ENCODE measurements at places on chromosomes 2 and 18.
A peak's percentile ranks its signal among the peaks of the same experiment; 100 is the strongest.

DNA sequence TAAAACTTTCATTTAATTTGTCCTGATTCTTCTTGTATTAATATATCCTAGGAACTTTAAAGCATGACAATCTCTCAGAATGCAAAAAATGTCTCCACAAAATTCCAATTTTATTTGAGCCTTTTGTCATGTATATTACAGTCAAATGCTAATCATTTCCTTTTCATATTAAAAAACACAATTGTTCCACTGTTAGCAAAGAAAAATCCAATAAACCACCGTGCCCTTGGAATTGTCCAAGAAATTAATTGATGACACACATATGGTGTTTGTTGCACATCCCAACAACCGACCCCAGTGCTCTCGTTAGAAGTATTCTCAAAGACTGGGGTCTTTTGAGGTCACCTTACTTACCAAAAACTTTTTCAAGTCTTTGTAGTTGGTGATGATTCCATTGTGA is 28.1 kb downstream of the GFPT1 start:
- DNase-seq: no peak

DNA sequence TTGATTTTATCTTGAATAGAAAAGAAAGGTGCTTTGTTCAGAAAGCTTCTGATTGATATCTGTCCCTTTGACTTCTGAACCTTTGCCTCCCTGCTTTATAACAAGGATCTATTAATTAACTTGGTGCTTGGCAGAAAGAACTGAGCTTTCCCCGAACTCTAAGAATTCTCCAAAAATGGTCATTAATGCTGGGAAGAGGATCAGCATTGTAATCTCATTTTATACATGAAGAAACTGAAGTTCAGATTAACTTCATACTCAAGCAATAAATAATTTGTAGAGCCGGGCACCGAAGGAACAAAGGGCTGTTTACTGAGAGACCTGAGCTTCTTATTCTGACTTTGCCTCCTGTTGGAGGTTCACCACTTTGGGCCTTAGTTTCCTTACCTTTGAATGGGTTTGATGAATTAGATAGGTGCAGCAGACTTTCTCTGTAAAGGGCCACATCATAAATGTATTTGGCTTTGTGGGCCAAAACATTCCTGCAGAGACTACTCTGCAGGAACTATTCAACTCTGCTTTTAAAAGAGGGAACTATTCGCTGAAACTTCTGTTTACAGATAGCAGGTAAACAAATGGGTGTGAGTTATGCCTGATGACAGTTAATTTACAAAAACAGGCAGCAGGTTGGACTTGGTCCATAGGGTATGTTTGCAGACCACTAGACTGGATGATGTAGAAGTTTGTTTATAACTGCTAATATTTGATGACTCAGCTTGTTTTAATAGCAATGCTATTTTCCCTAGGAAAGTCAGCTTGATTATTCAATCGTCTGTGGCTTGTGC is 272.9 kb downstream of the TGIF1 start:
- DNase-seq: no peak

DNA sequence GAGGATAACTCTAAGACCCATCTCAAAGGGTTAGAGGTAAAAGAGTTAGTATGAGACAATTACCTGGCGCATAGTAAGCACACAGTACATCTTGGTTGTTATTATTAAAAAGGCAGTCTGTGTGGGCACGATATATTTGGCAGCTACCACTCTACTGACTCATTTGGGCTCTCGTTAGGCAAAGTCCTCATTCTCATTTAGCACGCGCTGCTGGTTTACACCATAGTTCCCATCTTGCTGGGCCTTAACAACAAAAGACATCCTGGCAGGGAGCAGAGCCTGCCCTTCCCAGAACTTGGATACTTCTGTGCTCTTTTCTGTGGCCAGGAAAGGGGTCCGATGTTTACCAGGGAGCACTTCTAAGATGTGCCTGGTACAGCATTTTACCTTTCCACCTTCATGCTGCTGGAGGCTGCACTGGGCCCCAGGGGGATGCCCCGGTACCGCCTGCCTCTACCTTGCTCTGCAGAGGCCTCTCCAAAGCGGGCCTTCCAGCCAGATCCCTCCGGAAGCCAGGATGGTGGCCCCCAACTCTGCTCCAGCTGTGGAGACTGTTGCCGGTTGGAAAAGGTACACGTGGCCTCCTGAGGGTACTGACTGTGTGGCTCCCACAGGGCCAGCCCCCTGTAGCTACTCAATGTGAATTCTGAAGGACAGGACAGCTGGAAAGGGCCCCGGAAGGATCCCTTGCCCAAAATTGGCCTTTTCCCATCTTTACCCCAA is 15.0 kb downstream of the GLI2 start:
- DNase-seq: no peak

- no peak for DNase-seq
Measured at GRCh38 chr18:8167026-8167425, 442.2 kb upstream of the RAB12 start.

DNA sequence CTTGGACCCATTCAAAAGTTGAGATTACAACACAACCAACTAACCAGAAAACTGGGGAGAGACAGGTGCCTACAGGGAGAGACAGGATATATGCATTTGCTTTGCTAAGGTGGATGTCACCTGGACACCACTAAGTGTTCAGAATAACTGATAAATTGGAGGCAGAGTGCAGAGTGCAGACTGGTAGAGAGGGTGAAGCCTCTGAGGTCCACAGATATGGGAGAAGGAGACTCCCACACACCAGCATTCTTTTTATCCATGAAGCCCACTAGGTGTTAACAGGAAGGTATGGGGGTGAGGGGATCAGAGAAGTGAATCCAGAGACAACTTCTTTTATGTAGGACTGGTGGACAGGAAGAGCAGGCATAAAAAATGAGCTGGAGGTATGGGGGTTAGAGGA is 1310.0 kb upstream of the ZEB2 start:
- DNase-seq: no peak

- DNase-seq: no peak
Measured at GRCh38 chr2:163664610-163665009, 71.2 kb downstream of the FIGN start.

- peak; percentile 33 for DNase-seq
Measured at GRCh38 chr2:127820080-127820668, 9.2 kb upstream of the WDR33 start.

- DNase-seq: peak; percentile 95
Measured at GRCh38 chr2:39620067-39620466, 45.6 kb upstream of the TMEM178A start.

DNA sequence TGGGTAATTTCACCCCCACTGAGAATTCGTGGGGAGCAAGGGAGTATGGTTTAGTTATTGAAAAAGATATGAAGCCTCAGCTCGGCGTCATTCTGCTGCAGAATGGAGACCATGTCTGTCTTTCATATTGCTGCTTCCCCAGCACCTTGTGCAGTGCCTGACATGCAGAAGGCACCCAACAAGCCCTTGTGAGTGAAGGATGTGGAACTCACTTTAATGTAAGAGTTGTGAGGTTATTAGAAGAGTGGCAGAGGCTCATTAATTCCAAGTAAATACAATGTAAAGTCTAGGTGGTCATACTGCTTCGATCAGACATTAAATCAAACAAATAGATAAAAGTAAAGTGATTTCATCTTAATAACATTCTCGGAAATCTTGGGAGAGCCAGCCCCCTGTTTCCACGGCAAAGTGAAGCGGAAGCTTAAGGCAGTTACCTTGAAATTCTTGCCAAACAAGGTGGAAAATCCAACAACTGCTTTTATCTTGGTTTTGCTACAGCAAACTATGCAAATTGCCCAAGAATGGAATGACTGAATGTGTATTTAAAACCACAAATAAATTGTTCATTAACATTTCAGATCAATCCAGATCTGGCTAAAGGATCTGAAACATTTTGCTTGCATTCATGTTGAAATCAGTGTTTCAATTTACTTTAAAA is 9.6 kb downstream of the CFAP221 start:
- no peak for DNase-seq

- DNase-seq: peak; percentile 64
Measured at GRCh38 chr2:60002183-60002867, 551.1 kb downstream of the BCL11A start.

GRCh38 chr2:42055573-42056514 is 8.0 kb downstream of the PKDCC start:
- DNase-seq: no peak

DNA sequence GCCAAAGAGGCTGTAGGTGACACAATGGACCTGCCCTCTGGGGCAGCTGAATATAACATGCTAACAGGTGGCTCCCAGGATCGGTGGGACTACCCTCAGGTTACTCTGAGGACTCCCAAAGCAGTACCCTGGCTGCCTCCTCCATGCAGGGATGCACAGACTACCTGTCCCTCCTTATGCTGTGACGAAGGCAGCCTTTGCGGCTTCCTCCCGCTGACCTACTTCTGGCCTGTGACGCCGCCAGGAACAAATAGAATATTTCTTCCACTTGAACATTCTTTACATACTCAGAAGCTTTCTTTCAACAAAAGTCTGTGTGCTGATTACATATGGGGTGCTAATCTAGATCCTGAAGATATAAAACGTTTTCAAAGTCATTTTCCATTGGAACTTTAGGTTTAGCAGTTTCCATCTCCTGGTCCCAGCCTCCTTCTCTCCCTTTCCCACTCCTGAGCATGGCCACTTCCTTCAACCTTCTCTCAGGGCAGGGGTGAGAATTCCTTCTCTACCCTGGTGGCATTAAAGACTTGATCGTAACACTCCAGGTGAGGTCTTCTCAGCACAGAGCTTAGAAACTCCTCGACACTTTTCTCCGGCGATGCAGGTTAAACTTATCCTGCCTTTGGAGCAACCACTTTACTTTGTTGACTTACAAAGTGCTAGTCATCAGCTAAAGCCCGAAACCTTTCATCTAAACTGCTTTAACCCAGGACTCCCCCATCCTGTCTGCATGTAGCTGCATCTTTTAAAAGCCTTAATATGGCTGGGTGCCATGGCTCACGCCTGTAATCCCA is 58.9 kb upstream of the STK17B start:
- no peak for DNase-seq

DNA sequence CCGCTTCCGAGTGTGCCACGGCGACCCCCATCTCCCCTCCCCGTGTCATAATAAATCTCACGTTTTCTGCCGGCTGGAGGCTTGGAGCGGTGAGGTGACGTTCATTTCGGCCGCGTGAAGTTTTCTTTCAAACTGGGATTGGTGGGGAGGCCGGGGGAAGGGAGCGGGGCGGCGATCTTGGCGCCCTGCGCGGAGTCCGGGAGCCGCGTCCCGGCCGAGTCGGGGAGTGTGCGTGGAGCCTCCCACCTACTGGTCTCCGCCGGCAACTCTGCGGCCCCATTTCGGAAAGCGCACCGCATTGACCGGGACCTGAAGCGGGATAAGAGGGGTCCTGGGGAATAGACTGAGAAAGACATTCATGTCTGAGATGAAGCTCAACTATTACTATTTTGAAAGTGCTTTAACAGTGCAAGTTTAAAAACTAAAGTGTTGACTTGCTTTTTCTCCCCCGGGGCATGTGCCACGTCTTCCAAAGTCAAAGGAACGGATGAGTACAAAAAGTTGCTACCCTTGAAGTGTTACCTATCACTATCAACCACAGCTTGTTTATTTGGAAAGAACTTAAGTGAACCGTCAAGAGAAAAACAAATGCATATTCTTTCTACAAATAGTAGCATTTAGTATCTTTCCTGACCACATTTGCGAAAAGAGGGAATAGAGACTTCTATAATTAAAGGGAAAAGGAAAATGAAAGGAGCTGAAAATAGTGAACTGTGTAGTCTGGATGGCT is 818 bp upstream of the IKZF2 start:
- peak; percentile 74 for DNase-seq

DNA sequence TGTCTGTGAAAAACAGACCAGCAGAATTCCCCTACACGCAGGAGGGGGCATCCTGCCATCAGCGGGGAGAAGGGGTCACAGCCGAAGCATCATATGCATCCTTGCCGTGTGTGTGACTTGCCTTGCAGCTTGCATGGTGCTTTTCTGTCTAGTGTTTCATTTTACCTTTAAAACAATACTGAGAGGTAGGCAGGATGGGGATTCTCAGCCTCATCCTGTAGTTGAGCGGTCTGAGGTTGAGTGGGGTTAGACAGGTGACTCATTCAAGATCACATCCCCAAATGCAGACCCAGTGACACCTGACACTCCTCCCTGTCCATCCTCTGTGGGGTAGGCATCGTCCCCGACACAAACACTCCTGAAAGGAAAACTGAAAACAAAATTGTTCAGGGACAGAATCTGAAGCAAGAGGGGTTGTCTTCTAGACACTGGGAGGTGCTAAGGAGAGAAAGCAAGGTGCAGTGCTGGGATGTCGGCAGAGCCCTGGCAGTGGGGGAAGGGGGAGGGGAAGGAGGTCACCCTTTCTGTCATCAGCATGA is 7.9 kb downstream of the ARL4C start:
- peak; percentile 53 for DNase-seq

- no peak for DNase-seq
Measured at GRCh38 chr2:119022678-119023077, 80.7 kb downstream of the MARCO start.

- no peak for DNase-seq
Measured at GRCh38 chr2:144374163-144374661, 145.7 kb downstream of the ZEB2 start.

DNA sequence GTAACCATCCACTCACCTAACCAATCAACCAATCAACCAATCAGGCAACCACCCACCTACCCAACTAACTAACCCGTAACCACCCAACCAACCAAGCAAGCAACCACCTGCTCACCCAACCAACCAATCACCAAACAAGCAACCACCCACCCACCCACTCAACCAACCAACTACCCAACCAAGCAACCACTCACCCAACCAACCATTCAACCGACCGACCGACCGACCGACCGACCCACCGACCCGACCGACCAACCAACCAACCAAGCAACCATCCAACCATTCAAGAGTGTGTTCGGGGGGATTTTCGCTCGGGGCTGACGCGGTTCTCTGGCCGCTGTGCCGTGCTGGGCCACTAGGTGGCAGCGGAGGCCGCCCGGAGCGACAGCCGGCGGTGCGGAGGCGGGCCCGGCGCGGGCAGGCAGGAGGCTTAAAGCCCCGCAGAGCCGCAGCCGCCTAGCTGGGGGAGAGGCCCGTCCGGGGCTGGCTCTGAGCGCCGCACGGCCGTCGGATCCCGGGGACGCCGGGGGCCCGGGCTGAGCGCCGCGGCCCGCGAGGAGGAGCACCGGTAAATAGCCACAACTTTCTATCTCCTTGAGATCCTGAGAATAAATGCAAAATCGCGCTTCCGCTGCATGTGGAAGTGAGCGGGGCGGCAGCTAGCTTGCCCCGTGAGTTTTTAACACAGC is at the start of gene MC5R:
MC5R (plus strand) TSS at position 443 of the 689 bp plus-strand sequence. CDS start 1,617 bp downstream, outside the sequence.
- peak; percentile 79 for DNase-seq

- DNase-seq: no peak
Measured at GRCh38 chr2:125405816-125406215, 1250.1 kb upstream of the GYPC start.

- DNase-seq: no peak
Measured at GRCh38 chr2:16853088-16853487, 187.5 kb upstream of the CYRIA start.

GRCh38 chr18:1498216-1498615 is 593.5 kb downstream of the ADCYAP1 start:
- DNase-seq: peak; percentile 6

Measured in common myeloid progenitor, CD34-positive (primary cell).